ENCODE measurements at places on chromosomes 6 and 20. TPM values are rescaled to one million over a fixed set of nuclear protein-coding genes. Genes with fewer than 3 reads are reported as not detected.

Gene ACSS1
- total RNA-seq, result 0.75 TPM

Gene C6orf132
- 0.75 TPM for total RNA-seq

Gene KHDC1L
- not detected for total RNA-seq

Gene OXT
- not detected for total RNA-seq

DNA sequence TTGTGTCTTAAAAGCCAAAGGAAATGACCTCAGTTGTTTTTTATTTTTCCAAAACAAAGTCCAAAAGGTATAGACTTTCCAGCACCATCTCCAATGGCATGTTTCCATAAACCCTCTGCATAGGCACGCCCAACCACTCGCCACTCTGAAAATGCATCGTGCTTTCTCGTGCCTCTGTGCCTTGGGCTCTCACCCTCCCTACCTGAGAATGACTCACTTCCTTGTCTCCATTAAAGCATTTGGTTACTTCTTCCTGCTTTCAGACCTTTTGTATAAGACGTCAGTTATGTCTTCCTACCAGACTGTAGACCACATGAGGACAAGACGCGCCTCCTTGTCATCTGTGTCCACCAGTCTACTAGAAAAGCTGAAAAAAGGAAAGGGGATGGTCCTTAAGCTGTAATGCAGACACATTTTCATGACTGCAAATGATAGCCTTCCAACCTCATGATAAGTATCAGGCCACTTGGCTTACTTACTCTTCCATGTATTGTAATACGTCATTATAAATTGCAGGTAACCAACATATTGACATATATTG, 61.2 kb upstream of the CDYL start:
- DNase-seq, result no peak

DNA sequence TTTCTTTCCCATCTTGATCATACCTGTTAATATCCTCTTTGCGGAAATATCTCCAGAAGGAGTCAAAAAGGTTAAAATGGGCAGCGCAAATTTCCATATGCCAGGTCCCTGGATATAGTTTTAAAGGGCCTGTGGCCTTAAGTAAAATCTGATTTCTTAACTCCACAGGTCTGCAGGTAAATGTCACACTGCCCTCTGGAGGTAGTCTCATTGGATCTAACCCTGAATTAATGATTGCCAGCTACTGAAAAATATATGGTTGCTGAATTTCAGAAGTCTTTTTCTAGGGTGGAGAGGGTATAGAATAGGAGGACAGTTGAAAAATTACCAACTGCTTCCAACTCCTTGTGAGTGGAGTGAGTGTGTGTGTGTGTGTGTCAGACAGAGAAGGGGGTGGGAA, 8.5 kb downstream of the MOXD1 start:
- DNase-seq, result no peak

- no peak for DNase-seq
Measured at GRCh38 chr6:7933794-7934193, 23.2 kb upstream of the TXNDC5 start.

GRCh38 chr20:32847964-32848363, 10.8 kb upstream of the EFCAB8 start:
- no peak for DNase-seq

GRCh38 chr6:116536216-116536621, 9.3 kb downstream of the TRAPPC3L start:
- peak; percentile 71 for DNase-seq

DNA sequence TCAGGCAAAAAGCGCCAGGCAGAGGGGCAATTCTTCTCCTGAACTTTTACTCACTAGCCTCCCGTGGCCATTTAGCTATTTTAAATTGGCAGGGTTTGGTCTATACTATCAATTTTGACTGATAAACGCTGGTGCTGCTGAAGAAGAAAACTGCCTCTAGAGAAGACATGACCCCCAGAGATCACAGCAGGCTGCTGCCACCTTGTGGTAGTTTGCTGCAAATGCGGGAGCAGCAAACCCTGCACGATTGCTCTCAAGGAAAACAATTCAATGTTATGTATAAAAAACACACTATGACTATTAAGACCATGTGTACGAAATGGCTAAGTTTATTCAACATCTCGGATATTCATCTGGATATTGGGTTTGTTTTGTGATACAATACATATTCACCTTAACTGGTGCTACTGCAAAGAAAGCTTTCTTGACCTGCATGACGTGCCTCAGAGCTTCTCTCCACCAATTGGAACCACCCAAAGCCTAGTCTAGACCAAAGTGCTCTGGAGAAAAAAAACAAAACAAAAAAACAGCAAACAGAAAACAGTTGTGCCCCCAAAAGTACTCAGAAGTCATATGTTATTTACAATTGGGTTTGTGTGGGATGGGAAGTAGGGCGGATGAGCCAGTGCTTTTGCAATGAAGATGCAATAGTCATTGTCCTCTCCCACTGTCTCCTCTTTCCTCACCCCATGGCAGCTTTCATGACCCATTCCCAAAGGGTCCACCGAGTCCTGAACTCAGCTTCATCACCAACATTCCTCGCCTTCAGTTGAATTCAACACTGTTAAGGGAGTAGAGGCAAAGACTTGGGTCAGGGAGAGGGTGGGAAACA, 19.6 kb upstream of the IL17F start:
- peak; percentile 64 for DNase-seq

GRCh38 chr6:34547701-34548644, 8.2 kb downstream of the SPDEF start:
- DNase-seq, result no peak

DNA sequence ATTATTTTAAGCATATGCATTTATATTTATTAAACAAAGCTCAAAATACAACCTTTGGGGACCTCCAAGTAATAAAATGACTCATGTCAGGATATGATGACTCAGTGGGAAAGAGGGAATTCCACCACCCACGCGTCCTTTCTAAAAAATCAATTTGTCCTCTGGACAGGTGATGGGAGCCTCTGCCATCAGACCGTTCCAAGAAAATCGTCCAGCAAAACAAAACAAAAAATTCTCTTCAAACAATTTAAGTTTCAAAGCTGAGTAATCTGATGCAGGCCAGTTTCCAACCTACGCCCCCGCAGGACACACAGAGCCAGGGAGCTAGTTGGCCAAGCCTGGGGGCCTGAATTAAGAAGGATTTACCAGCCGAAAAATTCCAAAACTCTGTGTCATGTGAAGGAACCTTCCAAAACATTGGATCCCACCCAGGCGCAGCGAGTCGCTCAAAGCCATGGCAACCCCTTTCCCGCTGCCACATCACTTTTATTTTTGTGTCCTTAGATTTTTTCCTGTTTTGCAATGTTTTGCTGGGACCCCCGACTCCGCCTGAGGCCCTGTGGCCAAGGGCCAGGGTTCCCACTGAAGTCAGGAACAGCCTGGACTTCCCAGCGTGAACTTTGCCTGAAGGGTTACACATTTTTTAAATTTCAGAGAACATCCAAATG, 95.3 kb downstream of the NFATC2 start:
- peak; percentile 87 for DNase-seq

GRCh38 chr20:59207742-59208357, 44.2 kb downstream of the ZNF831 start:
- peak; percentile 20 for DNase-seq

DNA sequence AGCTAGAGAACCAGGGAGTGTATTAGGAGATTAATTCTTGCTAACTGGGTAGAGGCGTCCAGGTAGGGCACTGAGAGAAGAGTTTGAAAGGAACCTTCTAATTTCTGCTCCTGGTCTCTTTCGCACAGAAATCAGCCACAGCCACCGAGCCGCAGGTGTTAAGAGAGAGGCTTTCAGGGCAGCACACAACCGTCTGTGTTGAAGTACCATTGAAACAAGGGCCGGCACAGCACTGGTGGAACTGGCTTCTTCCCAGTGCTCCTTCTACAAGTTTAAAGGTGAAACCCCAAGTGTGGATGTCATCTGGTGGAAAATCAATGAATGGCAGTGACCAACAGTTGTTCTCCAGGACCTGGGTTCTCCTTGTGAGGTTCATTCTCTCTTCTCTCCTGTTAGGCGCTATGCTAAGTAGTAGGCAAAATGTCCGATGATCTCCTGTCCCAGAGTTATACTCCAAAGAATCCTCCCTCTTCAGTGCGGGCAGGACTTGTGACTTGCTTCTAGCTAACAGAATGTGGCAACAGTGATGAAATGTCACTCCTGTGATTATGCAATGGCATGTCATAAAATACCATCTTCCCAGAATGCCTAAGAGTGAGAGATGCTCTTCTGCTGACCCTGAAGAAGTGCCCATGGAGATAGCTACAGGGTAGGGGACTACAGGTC, 15.0 kb upstream of the RIN2 start:
- DNase-seq, result no peak
